Fibroblast of skin of abdomen (primary cell): ENCODE measurements at places on chromosomes 2 and 18.

- DNase-seq = peak; percentile 63
These were observed 128.0 kb downstream of the EPHA4 start for GRCh38 chr2:221444106-221444505.

DNA sequence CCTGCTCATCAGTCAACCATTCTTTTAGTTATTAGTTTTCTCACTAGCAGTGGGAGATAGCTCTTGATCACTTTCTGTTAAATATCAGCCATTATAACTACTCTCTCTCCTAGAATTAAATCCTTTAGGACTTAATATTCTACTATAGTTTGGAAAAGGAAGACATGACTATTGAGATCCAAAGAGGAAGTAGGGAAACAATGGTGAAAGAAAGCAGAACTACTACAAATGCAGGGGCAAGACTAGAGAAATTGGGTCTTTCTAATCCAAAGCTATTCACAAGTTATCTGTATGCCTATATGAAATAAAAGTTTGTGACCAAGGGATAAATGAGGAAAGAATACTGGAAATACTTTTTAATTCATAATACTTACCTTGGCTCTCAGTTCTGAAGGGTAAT is 65.1 kb downstream of the SRBD1 start:
- no peak for DNase-seq

DNA sequence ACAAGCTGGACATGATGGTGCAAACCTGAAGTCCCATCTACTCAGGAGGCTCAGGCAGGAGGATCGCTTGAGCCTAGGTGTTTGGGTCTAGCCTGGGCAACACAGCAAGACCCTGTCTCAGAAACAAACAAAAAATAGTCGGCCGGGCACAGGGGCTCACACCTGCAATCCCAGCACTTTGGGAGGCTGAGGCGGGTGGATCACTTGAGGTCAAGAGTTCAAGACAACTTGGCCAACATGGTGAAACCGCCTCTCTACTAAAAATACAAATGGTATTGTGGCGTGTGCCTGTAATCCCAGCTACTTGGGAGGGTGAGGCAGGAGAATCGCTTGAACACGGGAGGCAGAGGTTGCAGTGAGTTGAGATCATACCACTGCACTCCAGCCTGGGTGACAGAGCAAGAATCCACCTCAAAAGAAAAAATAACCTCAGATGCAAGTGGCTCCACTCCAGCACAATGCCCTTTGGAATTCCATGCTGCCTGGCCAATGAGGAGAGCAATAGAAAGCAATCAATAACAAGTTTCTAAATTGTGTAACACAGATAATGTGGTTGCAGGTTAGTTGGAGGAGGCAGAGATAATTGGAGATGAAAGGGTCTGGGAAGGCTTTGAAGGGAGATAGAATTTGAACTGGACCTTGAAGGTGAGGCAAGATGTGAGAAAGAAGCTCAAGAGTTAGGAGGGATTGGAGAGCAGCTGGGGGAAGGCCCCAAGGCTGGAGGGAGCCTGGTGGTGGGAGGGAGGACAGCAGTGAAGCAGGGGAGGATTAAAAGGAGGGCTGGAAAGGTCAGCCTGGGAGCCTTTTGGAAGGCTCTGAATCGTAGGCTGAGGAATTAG is 6.0 kb downstream of the TTC31 start:
- DNase-seq = no peak

DNA sequence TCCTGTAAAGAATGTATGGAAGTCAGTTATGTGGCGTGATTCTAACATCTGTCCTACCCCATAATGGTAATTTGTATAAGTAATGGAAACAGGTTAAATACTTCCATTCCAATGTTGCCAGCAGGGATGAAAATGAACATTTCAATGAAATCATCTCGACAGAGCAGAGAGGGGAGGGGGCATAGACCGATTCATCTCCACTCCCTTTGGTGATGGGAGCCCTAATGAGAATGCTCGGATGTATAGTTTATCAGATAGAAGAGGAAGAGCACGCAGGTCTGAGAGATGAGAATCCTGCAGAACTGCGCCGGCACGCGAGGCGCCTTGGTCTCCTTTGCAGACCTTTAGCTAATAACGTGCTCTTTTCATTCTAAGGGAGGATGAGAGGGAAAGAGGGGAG is 61.4 kb downstream of the TSHZ1 start:
- DNase-seq = no peak
